ENCODE measurements at places on chromosomes 5 and 9. TPM values are rescaled to one million over a fixed set of nuclear protein-coding genes. Genes with fewer than 3 reads are reported as not detected.

The NR2F1 gene
- 42.6 TPM for total RNA-seq

The CYFIP2 gene
- total RNA-seq: 36.6 TPM

GRCh38 chr5:170554521-170555267 lies 50.9 kb downstream of the KCNIP1 start:
- no peak for DNase-seq

GRCh38 chr9:134679616-134680392 lies 38.2 kb downstream of the COL5A1 start:
- DNase-seq: no peak

- DNase-seq: no peak
These were observed 62.4 kb downstream of the KIAA1958 start for GRCh38 chr9:112548836-112549595.

- DNase-seq: no peak
These were observed 512.1 kb downstream of the MAN2A1 start for GRCh38 chr5:110201791-110202190.

DNA sequence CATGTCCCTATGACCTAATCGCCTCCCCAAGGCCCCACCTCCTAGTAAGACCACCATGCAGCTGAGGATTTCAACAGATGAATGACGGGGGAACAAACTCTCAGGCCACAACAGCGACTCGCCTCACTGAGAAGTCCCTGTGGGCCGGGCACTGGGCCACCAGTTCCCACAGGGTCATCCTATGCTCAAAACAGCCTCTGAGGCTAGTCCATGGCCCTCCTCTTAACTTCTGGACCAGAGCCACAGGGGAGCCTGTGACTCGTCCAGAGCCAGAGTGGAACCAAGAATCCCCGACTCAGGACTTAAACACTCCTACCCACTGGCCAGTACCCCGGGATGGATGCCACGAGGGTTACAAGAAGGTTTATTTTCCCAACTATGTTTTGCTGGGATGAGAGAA lies 12.3 kb downstream of the GFPT2 start:
- no peak for DNase-seq

- no peak for DNase-seq
These were observed 10.0 kb downstream of the HMGCS1 start for GRCh38 chr5:43303242-43303641.

GRCh38 chr5:132006331-132007120 lies 4.9 kb downstream of the ACSL6 start:
- DNase-seq: peak; percentile 11
